Uterine smooth muscle cell (primary cell): ENCODE measurements at places on chromosomes 13 and 19. TPM values are rescaled to one million over a fixed set of nuclear protein-coding genes. Genes with fewer than 3 reads are reported as not detected.

ZNF17 gene
- total RNA-seq: 13.7 and 14.0 TPM in 2 replicates

POU2F2 gene
- 0.77 and 1.00 TPM in 2 replicates for total RNA-seq

UPK1A gene
- not detected in 2 replicates for total RNA-seq

PAF1 gene
- total RNA-seq: 38.4 and 55.6 TPM in 2 replicates

BCAM gene
- 6.6 and 14.1 TPM in 2 replicates for total RNA-seq

TUBA3C gene
- not detected in 2 replicates for total RNA-seq

PDE4A gene
- total RNA-seq: 3.7 and 5.6 TPM in 2 replicates

ZNF579 gene
- total RNA-seq: 3.8 and 5.9 TPM in 2 replicates

HSH2D gene
- total RNA-seq: not detected in 2 replicates

PINLYP gene
- total RNA-seq: 2.9 and 3.4 TPM in 2 replicates

NOTCH3 gene
- total RNA-seq: 11.0 and 21.4 TPM in 2 replicates

CATSPERD gene
- not detected in 2 replicates for total RNA-seq

EPS8L1 gene
- total RNA-seq: 0.75 and 1.8 TPM in 2 replicates

TIMM50 gene
- total RNA-seq: 57.5 and 84.0 TPM in 2 replicates

THSD1 gene
- total RNA-seq: 8.4 and 14.1 TPM in 2 replicates

TDRD12 gene
- 0.11 and 0.37 TPM in 2 replicates for total RNA-seq

KCNK6 gene
- total RNA-seq: 1.5 and 5.2 TPM in 2 replicates

RUBCNL gene
- total RNA-seq: 2.8 and 20.0 TPM in 2 replicates

RDH8 gene
- not detected in 2 replicates for total RNA-seq

NPAS1 gene
- total RNA-seq: 0.33 and 0.50 TPM in 2 replicates

TSSK6 gene
- 2.0 and 3.5 TPM in 2 replicates for total RNA-seq

CEACAM5 gene
- not detected in 2 replicates for total RNA-seq

RAVER1 gene
- total RNA-seq: 16.1 and 17.5 TPM in 2 replicates

C5AR1 gene
- 0.12 and 0.66 TPM in 2 replicates for total RNA-seq

TFDP1 gene
- total RNA-seq: 53.5 and 97.5 TPM in 2 replicates

FFAR3 gene
- total RNA-seq: not detected in 2 replicates

TINCR gene
- total RNA-seq: 0.12 and 0.22 TPM in 2 replicates

RGCC gene
- total RNA-seq: 17.0 and 49.4 TPM in 2 replicates

SELENOV gene
- total RNA-seq: not detected in 2 replicates

TBXA2R gene
- total RNA-seq: 1.4 and 1.6 TPM in 2 replicates

C13orf42 gene
- total RNA-seq: not detected in 2 replicates

CFD gene
- 1.00 and 7.1 TPM in 2 replicates for total RNA-seq

EMC10 gene
- 29.9 and 48.5 TPM in 2 replicates for total RNA-seq

VPS36 gene
- 25.4 and 33.8 TPM in 2 replicates for total RNA-seq

ANKRD24 gene
- 0.33 and 1.2 TPM in 2 replicates for total RNA-seq
